ENCODE measurements at places on chromosomes 12 and 14.

- DNase-seq: no peak
These were observed 3.2 kb downstream of the DUSP6 start for GRCh38 chr12:89348894-89349699.

DNA sequence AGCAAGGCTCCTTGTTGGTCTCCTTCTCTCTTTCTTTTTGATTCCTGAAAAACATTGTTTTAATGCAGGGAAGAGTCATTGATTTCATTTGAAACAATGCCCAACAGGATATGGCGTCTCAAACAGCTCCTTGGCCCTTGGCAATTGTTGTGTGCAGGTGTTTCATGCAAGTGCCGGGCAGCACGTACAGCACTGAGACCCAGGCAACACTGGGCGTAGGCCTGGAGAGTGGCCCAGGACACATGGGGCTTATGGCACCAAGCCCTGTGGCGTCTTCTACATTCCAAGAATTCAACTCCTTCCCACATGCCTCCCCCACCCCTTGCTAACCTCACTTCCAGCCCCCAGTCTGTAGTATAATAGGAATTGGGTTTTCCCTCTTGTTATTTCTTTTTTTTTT, 230.4 kb downstream of the SPTSSA start:
- no peak for DNase-seq

- DNase-seq: peak; percentile 71
These were observed 52.2 kb upstream of the SRP54 start for GRCh38 chr14:34930591-34931091.

- DNase-seq: no peak
These were observed 29.4 kb downstream of the SYNE3 start for GRCh38 chr14:95486875-95487668.

DNA sequence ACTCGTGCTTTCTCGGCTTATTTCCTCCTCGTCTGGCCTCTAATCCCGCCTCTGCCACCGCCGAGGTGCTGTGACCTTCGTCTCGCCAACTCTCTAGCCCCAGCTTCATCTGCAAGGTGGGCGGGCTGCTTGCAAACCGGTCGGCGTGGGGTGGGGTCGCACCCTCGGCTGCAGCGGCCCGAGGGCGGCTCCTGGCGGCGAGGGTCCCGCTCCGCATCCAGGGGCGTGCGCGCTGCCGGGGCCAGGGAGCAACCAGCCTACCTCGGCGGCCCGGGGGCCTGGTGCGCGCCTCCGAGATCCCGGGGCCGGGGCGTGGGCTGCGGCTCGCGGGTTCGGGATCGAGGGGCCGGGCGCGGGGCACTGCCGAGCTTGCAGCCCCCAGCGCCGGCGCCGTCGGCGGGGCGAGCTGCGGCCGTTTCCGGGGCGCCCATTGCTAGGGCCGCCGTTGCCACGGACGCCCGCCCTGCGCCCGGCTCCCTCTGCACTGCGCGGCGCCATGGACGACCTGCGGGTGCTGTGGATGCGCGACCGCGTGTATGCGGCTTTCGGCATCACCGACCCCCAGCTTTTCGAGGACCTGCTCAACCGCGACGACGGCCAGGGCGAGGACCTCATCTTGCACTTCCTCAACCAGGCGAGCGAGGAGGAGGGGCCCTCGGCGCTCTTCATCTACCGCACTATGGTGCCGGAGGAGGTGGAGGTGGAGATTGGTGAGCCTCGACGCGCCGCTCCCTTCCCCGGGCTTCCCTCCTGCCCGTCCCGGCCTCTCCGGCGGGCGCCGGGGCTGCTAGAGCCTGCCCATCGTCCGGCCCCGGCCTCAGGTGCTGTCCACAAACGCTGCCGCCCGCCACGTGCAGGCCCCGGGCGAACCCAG, at the start of gene DNAH10:
DNAH10 (plus strand) TSS at position 461 of the 874 bp plus-strand sequence; CDS start at position 497, 36 bp downstream.
- DNase-seq: peak; percentile 12

DNA sequence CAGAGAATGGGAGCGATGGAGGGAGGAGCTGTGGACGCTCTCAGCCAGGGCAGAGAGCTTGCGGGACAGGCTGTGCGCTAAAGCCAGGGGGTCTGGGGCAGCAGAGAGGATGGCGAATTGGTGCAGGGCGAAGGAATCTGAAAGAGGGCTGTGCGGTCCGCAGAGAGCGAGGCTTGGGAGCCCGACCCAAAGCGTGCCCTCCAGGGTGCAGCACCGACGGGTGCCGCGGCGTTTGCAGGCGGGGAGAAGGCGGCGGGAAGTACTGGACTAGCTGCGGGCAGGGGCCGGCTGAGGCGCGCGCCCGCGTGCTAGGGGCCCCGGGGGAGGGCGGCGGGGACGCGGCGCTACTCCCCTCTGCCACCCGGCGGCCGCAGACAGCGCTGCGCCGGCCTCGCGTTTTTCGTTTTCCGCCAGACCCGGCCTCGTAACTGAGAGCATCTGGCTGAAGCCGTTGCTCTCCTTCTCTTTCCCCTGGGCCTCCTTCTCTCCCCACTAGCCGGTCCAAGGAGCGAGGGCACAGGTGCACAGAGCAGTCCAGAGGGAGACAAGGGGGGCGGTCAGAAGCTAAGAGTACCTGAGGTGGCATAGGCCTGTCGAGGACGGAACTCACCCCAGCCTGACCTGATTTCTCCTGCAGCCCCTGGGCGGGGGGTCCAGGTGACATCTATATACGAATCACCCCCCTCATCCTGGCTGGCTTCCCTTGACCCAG, 24.9 kb downstream of the SLC6A12 start:
- DNase-seq: peak; percentile 4

Measured in CD4-positive, alpha-beta T cell treated with Interleukin-4 for 4 hours (primary cell).